Ecto neural progenitor cell (in vitro differentiated cells): ENCODE measurements at places on chromosomes 16 and 17.

GRCh38 chr16:55622930-55623561 is 32.7 kb upstream of the SLC6A2 start:
- peak; percentile 59 for DNase-seq

DNA sequence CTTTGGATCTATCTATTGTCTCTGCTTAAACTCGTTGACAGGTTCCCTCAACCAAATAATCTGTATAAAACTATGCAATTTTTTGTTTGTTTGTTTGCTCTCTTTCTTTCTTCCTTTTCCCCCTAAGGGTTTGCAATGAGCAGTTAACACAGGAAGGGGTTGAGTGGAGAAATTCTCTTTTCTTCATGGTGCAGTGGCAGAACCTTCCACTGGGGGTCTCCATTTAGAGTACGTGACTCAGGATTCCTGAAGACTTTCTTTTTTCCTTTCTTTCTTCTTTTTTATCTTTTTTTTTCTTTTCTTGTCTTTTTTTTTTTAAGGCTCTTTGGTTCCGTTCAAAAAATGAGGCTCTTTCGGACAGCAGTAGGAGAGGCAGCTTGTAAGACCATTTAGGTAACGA is 19.5 kb upstream of the RBFOX1 start:
- DNase-seq, result no peak

- DNase-seq, result no peak
Observed at GRCh38 chr17:65564793-65565192, 3.3 kb upstream of the AXIN2 start.

GRCh38 chr17:37702598-37702997 is 42.3 kb downstream of the HNF1B start:
- DNase-seq, result no peak

- DNase-seq, result no peak
Observed at GRCh38 chr16:6528217-6528616, 804.4 kb upstream of the RBFOX1 start.

DNA sequence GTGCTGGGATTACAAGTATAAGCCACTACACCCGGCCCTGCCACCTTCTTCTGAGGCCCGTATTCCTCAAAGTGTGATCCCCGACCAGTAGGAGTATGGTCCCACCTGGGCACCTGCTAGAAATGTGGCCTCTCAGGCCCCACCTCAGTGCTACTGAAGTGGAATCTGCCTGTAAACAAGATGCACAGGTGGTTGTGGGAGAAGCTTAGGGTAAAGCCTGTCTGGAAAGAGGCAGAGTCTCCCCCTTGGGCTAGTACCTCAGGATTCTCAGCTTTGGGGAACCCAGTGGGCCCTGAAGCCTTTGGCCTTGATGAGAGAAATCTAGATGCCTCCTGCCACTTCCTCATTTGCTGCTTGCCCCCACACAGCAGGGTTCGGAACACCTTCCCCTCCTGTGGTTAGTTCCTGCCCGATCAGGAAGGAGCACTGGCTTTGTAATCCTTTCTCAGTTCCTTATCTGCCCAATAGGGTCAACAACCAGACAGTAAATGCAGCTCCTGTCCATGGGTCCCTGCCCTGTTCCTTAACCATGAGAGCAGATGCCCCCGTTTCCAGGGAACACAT is 25.2 kb downstream of the TK2 start:
- DNase-seq, result no peak
